ENCODE measurements at places on chromosomes 6 and 20.

DNA sequence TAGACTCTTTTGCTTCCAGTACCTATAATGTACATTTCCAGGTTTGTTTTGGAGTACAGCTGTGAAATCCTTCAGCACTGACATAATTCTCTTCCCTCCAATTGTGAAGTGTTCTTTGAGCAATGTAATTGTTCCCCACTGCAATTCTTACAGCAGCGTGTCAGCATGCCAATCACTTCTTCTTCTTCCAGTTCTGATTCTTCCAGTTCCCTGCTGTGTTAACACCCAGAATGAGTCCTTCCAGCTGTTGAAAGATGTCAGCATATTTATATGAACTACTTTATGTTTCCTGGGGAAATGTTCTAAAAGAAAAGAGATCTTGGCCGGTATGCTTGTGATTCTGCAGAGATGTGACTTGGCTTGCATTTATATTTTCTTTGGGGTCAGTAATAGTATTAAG lies 213.9 kb downstream of the UNC5CL start:
- DNase-seq, result no peak

- no peak for DNase-seq
Measured at GRCh38 chr20:11546939-11547338, 370.8 kb upstream of the BTBD3 start.

DNA sequence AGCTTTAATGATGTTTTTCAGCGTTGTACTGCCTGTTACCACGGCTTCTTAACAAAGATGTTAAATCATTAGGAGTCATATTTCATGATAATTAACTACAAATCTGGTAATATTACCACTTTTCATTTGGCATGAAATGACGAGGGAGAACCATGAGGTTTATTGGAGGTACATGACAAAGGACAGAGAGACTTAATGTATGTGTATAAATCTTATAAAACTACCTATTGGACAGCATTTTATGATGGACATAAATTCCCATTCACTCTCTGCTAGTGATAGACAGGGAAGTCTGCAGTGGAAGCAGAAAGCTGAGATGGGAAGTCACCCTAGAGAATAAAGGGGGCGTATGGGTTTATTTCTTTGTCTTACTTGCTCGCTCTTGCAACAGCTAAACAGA lies 949.9 kb upstream of the FLRT3 start:
- DNase-seq, result no peak

DNA sequence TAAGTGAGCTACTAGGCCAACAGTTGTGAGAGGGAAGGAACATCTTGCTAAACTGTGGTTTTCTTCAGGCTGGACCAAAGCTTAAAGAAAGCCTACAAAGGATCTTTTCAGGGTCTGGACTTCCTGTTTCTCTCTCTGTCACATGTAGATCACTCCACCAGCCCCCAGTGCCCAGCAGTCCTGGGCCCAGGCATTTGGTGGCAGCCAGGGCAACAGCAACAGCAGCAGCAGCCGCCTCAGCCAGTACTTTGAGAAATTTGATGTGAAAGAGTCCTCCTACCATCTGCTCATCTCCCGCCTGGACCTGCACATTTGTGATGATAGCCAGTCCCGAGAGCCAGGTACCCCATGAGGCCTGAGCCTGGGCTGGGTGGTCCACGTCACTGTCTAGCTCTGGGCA lies 44.1 kb downstream of the BLTP3A start:
- no peak for DNase-seq

GRCh38 chr6:169853196-169854082 lies 102.0 kb downstream of the ERMARD start:
- no peak for DNase-seq

DNA sequence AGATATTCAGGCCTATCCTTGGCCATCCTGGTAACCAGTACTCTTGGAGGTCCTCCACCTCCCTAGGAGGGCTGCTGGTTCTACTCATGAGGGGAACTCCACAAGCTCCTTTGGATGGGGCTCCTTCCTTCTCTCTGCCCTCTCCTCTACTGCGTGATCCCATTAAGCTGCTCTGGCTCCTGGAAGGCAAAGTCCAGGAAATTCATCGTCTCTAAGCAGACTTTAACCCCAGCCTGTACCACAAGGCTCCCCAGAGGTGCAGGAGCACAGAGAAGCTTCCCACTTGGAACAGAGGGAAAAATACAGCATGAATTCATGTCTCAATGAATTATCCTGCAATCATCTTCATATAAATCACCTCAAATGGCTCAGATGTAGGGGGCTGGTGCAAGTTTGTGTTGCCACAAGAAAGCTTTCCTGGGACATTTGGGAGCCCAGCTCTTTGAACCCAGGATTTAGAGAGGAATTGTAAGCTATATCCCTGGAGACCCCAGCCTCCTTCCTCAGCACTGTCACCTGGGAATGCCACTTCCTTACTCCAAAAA lies 355.4 kb downstream of the CDC5L start:
- DNase-seq, result no peak

DNA sequence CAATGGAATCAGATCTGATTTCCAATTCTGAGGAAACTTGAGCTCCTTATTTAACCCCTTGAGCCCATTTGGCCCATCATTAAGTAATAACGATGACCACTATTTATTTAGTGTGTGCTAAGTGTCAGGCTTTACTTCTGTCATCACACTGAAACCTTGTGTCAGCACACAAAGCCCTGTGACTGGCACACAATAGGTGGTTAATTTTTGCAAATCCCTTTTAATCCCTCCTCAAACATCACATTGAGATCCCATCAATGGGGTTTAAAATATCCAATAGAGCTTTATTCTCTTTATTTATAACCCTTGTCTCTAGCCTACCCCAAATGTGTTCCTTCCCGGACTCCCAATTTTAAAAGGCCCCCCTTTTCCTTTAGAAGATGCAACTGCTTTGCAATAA lies 656.8 kb upstream of the CHD6 start:
- no peak for DNase-seq

GRCh38 chr20:6780433-6781190 lies 13.1 kb downstream of the BMP2 start:
- DNase-seq, result no peak

- no peak for DNase-seq
Measured at GRCh38 chr6:44662461-44663121, 275.1 kb downstream of the CDC5L start.

DNA sequence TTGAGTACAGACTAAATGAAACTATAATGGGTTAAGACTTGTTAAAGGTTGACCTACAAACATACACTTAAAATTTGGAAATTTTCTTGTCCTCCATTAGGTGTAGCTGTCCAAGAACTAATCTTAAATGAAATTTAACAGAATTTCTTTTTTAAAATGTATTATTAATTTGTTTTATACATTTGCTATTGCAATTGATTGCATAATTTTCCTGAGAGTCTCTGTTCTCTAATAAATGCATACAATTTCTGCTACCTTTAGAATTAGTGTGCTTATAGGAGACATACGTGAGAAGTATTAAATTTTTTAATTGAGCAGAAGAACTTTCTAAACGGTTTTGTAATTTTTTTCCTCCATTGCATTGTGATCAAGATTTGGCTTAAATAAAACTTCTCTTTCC lies 1.5 kb downstream of the FAM135A start:
- no peak for DNase-seq

GRCh38 chr20:33298391-33298790 lies 15.4 kb downstream of the BPIFB1 start:
- DNase-seq, result no peak

DNA sequence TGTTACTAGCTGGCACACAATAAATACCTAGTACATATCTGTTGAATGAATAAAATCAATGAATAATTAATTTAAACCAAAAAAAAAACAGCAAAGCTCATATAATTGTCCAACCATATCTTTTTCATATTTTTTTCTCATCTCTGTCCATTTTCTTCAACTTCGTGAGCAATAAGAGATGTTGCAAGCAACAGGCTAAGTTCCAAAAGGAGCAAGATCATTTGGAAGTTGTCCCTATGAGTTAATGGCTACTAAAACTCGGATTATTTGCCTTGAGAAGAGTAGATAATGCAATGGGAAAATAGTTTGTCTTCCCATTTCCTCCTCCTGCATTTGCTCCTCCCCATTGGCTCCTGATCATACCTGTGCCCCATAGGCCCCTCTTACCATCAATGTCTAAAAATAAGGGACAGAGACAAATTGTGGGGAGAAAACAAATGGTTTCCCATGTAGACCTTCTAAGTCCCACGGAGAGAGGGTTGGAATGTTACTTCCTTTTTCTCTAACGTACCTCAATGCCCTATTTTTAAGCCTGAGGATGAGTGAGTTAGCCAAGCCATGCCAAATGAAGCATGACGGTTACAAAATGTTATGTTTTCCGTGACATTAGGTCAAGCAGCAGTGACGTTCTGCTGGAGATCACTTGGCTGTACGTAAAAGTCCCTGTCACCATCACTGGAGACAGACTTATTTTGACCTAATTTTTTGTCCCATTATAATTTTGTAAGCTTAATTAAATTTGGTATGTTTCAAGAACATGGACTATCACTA lies 217.3 kb upstream of the PREP start:
- DNase-seq, result no peak

DNA sequence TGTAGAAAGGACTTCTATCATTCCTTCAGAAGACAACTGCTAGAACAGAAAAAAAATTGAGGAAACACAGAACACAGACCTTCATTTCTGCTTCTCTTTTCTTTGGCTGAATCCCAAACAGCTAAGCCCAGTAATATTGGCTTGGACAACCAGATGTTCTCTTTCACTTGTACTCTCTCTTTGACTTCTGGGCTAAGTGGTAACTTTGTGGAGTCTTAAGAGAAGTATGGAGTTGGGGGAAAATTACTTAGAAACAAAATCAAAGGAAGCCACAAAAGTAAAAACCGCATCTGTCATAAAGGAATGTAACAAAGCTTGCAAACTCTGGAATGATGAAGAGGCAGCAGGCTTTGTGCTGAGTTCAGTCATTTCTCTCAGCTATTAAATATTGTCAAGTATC lies 587.5 kb downstream of the CBLN4 start:
- DNase-seq, result no peak

DNA sequence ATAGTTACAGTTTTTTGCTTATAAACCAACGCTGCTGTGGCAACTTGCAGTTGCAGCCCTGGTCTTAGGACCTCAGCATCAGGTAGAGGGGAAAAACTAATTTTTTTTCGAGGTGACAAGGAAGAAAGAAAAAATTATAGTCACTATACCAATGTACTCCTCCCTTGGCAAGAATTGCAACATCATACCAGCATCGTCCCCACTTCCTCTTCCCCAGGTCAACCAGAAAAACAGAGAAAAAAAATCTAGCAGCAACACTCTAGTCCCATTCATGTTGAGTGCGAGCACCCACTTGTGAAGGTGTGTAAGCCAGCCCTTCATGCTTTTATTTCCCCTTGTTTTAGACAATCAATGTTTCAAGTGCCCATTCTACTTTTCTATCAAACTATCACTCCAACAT lies 13.1 kb upstream of the DCBLD1 start:
- no peak for DNase-seq
